Hematopoietic multipotent progenitor cell treated with erythropoietin and hydrocortisone succinate and interleukin-3 and kit ligand, for 4 days (in vitro differentiated cells): ENCODE measurements at places on chromosomes 5 and 9.
A peak's percentile ranks its signal among the peaks of the same experiment; 100 is the strongest.

DNA sequence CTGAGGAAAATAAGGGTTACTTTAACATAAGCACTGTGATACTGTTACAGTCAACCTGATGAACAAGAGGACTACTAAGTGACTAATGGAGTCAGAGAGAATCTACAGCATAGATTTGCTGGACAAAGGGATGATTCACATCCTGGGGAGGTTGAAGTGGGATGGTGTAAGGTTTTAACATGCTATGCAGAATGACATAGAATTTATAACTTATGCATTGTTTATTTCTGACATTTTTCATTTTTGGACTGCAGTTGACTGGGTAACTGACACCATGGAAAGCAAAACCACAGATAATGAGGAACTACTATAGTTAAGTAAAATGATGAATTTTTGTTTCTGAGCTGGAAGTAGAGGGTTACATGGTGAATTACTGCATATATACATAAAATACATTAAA, 389.2 kb downstream of the MAT2B start:
- DNase-seq: peak; percentile 43

DNA sequence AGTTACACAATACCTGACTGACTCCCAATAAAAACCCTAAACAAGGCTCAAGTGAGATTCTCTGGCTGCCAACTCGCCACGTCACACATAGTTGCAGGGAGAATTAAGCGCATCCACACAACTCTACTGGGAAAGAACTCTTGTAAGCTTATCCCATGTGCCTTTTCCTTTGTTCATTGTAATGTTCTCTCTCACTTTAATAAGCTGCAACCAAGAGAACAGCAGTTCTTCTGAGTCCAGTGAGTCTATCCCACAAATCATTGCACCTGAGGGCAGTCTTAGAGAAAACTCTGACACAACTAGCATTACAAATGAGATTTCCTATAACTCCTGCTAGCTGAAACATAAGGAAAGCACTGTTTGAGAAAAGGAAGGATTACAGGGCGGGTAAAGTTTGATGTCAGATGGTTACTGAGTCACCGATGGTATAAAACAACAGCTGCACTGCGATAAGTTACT, 27.4 kb downstream of the CENPK start:
- no peak for DNase-seq

GRCh38 chr5:117143406-117143805, 568.8 kb upstream of the SEMA6A start:
- no peak for DNase-seq

GRCh38 chr9:16509997-16510396, 360.5 kb downstream of the BNC2 start:
- no peak for DNase-seq

GRCh38 chr9:19146441-19147024, 19.2 kb upstream of the PLIN2 start:
- no peak for DNase-seq

- no peak for DNase-seq
Observed at GRCh38 chr5:35457912-35458823, 159.5 kb upstream of the SPEF2 start.

GRCh38 chr9:114777821-114778609, 27.8 kb downstream of the TNFSF15 start:
- no peak for DNase-seq

GRCh38 chr9:73183917-73184861, 32.5 kb downstream of the ANXA1 start:
- DNase-seq: peak; percentile 85

DNA sequence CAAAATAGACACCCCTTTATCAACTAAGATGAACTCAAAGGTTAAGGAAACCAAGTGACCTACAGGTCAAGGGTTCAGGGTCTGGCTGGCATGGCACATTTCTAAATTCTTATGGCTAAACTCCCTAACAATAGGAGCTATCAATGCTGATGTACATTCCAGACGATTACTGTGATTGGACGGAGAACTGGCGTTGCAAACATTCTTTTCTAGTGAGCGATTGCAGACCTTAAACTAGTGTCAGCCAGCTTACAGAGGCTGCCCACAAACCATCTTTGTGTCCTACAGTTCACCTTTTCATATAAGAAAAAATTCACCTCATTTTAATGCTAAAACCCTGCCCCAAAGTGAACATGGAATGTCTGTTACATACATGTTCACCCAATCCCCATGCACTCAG, 382.9 kb downstream of the MAT2B start:
- no peak for DNase-seq

DNA sequence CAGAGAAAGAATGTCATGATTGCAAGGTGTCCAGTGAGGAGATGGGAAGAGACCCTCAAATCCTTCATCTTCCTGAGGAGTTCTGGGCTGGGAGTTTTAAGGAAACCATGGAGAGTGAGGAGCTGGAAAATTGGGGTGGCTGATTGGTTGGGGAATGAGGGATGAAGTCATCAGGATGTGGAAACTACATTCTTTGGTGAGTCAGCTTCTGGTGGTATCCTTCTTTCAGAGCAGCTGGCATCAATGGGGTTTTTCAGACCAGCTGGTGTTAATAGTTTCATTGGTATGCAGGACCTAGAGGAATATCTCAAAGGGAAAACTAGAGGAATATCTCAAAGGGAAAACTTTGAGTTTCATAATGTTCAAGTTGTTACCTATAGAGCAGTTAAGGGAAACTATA, 45.2 kb downstream of the RNF180 start:
- DNase-seq: no peak

GRCh38 chr9:26975728-26976707, 19.8 kb downstream of the IFT74 start:
- peak; percentile 73 for DNase-seq

DNA sequence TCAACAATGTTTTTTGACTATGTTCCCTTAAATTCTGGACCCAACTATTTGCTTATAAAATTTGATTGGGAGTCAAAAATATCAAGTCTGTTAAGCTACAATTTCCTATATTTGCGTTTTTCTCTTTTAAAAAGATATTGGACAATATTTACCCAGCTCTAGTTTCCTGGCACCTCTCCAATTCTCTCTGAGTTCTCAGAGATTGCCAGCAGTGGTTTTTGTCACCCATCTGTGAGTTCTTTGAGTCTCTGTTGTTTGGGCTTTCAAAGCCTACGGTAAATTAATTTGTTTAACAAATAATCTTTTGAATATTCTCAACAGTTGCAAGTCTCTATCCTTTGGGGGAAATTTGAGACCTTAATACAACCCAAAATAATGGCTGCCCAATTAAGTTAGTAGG, 174.2 kb upstream of the PUM3 start:
- DNase-seq: no peak

DNA sequence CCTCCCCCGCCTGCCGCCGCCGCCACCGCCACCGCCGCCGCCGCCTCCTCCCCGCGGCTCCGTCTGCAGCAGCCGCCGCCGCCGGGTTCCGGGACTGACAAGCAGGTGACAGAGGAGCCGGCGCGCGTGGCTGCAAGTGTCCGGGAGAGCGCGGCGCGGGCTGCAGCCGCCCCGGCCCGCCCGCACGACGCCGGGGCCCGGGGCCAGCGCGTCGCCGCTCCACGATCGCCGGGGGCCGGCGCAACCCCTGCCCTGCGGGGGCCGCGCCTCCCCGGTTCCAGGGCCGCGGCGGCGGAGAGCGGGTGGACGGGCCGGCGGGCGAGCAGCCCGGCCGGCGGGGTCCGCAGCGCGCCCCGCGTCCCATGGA, 343 bp downstream of the LMX1B start:
- no peak for DNase-seq

DNA sequence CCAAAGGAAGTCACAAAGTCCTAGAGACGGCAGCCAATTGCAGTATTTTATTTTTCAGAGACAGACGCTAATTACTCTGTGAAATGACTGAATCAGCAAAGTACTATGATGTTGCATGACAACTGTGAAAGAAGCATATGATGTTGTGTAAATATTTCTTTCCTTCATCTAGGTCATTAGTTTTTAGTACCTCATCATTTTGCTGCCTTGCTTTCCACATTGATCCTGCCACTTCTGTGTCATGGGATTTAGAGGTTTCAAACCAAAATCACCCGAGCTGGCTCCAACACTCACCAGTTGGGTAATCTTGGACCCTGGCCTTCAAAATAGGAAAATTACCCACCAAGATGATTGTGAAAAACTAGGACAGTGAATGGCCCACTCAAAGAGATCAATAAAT, 585.2 kb downstream of the ACTL7B start:
- DNase-seq: no peak

GRCh38 chr5:21919414-21920022, 933.6 kb downstream of the CDH12 start:
- DNase-seq: peak; percentile 69

DNA sequence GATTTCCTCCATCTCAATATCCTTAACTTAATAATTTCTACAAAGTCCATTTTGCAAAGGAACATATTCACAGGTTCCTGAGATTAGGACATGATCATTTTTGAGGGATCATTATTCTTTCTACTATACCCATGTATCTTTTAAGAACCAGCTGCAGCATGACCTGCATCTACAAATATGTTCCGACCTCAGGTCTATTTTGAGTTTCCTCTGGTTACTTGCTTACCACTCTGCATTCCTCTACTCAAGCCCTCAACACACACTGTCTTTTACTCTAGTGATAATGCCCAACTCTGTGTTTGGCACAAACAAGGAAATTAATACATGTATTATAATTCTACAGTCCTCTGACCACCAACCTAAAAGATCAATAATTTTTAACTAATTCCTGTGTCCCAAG, 386.1 kb downstream of the DNAH5 start:
- DNase-seq: no peak

- no peak for DNase-seq
Observed at GRCh38 chr9:72874344-72874743, 78.5 kb downstream of the ALDH1A1 start.

- DNase-seq: no peak
Observed at GRCh38 chr5:154511984-154512383, 34.0 kb upstream of the HAND1 start.

GRCh38 chr5:108266242-108266641, 115.7 kb downstream of the FBXL17 start:
- DNase-seq: no peak

GRCh38 chr5:167702014-167702413, 589.4 kb upstream of the WWC1 start:
- no peak for DNase-seq

DNA sequence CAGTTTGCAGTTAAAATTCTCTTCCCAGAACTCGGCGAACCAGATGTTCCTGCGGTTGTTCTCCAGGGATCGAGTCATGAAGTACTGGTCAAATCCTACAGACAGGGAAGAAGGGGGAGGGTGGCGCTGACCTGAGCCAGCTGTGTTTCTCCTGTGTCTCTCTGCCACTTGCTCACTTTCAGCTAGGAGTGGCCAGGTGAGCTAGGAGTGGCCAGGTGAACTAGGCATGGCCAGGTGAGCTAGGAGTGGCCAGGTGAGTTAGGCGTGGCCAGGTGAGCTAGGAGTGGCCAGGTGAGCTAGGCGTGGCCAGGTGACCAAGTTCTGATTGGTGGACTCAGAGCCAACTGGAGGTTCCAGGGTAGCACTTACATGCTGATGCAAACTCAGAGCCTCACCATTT, 5.8 kb downstream of the GRM6 start:
- DNase-seq: no peak

DNA sequence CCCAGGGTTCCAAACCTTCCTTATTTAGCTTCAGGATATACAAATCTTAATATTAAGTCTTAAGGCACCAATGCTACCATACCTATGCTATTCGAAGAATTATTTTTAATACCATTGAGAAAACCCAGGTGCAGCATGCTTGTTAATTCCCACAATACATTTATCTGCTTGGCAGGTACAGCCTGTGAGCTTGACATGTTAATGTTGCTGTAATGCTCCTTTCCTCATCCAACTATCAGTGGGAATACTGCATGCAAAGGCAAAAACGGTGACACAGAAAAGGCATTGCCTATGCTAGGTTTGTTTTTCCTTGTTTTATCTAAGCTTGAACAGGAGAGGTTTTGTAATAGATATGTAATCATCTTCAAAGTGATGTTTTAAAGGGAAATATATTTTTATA, 135.7 kb upstream of the COX7C start:
- DNase-seq: no peak
